ENCODE measurements at places on chromosomes 2 and 18.

DNA sequence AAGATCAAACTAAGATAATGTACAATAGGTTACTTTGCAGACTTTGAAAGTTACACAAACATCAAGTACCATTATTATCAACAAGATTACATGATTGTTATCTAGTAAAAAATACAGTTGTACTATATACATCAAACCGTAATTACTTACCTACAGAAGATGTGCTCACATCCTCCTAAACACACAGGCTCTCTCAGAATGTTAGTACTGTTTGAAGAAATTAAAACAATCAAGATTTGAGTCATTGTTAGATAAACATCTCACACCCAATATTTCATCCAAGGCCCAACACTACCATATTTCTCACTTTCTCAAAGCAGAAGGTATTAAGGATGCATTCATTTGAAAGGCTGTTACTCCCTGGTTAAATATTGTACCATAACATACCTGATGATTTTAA is 12.6 kb downstream of the BARD1 start:
- DNase-seq = no peak

GRCh38 chr2:127510073-127510472 is 16.2 kb downstream of the IWS1 start:
- no peak for DNase-seq

DNA sequence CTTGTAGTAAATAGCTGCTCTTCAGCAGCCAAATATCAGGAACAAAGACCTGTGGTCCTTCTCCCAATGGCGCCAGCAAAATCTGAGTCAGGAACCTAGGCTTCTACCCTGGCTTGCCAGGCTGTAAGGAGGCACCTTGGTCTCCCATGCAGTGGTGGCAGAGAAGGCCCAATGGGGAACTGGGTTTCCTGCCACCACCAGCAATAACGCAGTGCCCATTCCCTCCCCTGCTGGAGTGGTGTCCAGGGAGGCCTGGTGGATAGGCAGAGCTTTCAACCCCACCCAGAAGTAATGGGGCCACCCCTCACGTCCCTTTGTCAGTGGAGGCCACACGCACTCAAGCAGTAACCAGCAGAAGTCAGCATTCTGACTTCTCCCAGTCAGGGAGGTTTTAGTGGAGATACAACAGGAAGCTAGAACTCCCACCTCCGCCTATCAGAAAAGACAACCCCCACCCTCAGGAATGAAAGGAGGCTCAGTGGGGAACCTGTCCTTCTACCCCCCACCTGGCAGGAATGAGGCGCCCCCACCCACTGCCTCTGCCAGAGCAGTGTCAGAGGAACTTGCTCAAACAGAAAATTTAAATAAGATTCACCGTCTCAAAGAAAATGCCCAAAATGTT is 132.4 kb downstream of the COPS8 start:
- no peak for DNase-seq

GRCh38 chr2:100423631-100424030 is 6.2 kb upstream of the CHST10 start:
- no peak for DNase-seq

DNA sequence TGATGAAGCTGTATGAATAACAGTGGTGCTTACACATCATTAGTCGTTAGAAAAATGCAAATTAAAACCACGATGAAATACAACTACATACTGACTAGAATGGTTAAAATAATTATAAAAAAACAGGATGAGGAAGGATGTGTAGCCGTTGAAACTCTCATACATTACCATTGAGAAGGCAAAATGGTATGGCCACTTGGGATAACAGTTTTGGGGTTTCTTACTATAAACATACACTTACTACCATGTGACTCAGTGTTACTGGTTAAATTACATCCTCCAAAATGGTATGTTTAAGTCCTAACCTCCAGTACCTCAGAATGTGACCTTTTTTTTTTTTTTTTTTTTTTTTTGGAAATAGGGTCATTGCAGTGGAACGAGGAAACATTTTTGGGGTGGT is 58.4 kb downstream of the UBE2E3 start:
- no peak for DNase-seq

Data from coronary artery (tissue), 2 donors.